ENCODE measurements at places on chromosomes 12 and 14.

GRCh38 chr12:28512876-28513275, 322.6 kb downstream of the CCDC91 start:
- DNase-seq = no peak

DNA sequence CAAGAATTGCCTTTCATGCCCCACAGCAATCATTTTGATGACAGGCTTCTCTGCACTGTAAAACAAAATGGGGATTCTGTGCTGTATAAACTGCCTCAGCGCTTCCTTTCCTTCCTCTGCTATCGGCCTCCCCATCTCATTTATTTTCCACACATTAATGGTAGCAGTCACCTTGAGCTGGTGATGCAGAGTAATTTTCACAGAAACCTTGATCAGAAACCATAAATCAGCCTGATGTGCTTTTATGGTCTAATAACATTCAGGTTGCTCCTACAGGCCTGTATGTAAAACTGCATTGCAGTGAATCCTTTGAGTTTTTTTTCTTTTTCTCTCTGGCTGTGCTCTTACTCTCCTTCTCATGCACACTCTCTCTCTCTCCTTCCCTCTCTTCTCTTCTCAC, 578.4 kb upstream of the STXBP6 start:
- DNase-seq = no peak

- DNase-seq = no peak
These were observed 55.8 kb downstream of the MAP3K9 start for GRCh38 chr14:70753518-70753953.

DNA sequence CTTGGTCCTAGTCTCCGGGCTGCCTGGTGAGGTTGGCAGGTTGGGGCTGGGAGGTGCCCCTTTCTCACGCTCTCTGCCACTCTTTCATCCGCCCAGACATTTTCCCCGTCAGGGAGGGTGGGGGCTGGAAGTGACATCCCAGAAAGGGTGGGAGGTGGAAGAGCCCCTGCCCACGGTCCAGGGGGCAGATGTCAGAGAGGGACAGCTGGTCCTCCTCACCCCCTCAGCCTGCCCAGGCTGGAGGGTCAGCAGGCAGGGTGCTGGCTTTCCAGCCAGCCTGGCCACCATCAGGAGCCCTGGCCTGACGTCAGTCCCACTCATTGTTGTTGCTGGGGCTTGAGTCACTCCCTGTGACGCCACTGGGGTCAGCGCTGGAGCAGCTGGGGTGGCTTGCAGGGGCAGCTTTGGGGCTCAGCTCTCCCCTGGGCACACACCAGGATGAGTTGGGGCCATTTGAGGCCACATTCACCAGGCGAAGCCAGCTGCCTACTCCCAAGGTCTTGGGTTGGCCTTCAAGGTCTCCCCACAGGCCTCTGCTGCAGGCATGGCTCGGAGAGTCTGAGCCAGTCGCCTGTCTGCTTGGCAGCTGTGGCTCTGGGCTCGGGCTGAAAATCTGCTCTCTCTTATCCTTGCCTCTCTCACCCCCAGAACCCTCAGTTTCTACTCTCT, 5.7 kb upstream of the ATG101 start:
- DNase-seq = no peak

DNA sequence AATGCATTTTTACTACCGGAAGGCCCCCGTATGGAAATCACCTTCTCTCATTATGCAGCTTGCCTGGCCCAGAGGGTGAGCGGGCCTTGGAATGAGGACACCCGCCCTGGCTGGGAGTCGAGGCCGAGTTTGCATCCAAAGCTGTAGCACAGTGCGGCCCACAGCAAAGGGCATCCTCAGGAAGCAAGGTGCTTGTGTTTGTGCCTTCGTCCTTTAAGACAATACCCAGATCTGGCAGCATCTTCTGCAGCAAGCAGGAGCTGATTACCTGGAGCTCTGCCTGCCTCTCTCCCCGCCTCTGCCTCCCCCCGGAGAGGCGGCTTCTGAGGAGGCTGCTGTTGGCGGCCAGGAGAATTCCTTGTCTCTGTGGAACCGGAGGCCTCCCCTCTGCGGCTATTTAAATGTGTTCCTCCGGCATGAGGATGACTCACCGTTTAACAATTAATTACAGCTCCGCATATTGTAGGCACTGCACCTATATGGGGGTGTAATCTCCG, 145.3 kb downstream of the CACNA1C start:
- DNase-seq = no peak

- no peak for DNase-seq
These were observed 37.1 kb downstream of the CHGA start for GRCh38 chr14:92959761-92960680.
